ENCODE measurements at places on chromosomes 6 and 20.

- no peak for DNase-seq
Measured at GRCh38 chr6:84119277-84119676, 85.7 kb downstream of the MRAP2 start.

GRCh38 chr6:129661536-129662405, 48.2 kb downstream of the ARHGAP18 start:
- no peak for DNase-seq

DNA sequence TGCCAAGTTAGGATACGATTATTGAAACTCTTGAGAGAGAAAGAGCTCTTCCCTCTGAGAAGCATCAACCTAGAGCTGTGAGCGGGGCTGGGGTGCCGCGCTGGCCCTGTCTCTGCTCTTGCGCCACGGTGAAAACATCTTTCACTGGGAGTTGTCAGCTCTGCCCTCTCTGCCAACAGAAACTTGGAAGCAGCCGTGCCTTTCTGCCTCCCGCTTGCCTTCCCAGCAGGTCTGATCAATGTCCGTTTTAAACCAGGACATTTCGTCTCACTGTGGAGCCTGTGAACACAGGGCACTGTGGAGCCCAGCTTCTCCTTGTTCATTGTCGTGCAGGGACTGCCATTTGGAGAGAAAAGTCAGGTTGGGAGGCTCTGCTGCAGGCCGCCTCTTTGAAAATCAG, 249.2 kb upstream of the PMEPA1 start:
- DNase-seq = no peak

- DNase-seq = no peak
Measured at GRCh38 chr6:136706430-136706829, 85.8 kb downstream of the MAP3K5 start.

GRCh38 chr6:5203546-5203945, 57.2 kb downstream of the LYRM4 start:
- no peak for DNase-seq

GRCh38 chr20:41889126-41889843, 271.1 kb upstream of the CHD6 start:
- peak; percentile 23 for DNase-seq

GRCh38 chr20:15656124-15656523, 917.1 kb downstream of the KIF16B start:
- no peak for DNase-seq

DNA sequence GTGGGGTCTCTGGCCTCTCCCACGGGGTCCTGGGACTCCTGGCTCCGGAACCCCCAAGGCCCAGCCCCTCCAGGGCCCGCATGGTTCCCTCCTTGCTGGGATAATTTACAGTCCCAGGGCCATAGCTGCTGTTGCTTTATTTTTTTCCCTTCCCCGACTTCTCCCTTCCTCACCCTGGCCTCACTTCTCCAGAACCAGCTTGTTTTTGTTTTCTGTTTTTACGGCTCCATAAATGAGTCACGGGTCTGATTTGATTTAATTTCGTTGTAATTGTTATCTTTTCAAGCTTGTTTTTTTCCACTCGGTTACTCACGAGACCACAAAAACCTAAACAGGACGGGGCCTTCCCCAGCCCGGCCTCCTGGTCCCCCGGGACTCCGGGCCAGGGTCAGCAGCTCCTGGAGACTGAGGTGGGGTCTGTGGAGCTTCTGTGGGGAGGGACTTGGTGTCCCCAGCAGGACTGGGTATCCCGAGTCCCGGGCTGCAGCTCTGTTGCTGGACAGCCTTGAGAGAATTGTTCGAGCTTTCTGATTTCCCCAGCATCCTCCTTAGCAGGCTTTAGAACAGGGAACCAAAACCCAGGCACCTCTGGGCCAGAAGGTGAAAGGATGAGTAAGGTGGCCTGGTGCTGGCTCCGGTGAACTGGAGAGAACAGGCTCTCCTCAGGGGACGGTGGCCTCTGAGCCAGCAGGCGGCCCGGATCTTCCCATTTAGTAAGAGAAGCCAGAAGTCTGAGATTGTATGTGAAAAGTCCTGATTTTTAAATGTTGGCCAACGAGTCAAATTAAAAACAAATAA, 94.9 kb downstream of the CEBPB start:
- peak; percentile 64 for DNase-seq

GRCh38 chr6:138103871-138104270, 3.3 kb downstream of the PERP start:
- DNase-seq = no peak

- DNase-seq = no peak
Measured at GRCh38 chr20:3846378-3846739, 275 bp upstream of the MAVS start.

- DNase-seq = no peak
Measured at GRCh38 chr6:110207652-110208051, 27.4 kb downstream of the CDC40 start.

GRCh38 chr6:145051661-145052060, 683.7 kb downstream of the EPM2A start:
- no peak for DNase-seq

- DNase-seq = no peak
Measured at GRCh38 chr20:22794200-22794599, 209.8 kb upstream of the FOXA2 start.

GRCh38 chr6:48777411-48777810, 666.4 kb upstream of the PTCHD4 start:
- no peak for DNase-seq

GRCh38 chr20:58127701-58128111, 100.7 kb downstream of the ANKRD60 start:
- peak; percentile 97 for DNase-seq

All from urothelium cell line (cell line).